ENCODE measurements at places on chromosomes 5 and 9.

DNA sequence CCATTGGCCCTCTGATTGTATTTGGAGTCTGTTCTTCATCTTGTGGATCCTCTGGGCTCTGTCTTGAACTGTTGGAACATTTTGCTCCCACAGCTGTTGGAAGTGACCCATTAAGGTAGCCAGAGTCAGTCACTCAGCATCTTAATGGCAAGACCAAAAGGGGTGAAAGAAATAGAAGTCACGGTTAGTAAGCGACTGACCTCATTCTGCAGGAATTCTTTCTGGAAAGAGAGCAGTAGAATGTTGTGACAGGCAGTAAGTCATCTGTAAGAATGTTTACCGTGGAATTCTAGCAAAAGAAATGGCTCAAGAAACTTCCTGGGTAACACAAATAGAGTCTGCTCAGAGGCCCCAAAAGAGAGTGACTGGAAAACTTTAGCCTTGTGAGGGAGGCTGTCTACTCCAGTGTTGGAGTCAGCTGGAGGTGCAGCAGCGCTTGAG is 28.6 kb upstream of the TNC start:
- no peak for DNase-seq

DNA sequence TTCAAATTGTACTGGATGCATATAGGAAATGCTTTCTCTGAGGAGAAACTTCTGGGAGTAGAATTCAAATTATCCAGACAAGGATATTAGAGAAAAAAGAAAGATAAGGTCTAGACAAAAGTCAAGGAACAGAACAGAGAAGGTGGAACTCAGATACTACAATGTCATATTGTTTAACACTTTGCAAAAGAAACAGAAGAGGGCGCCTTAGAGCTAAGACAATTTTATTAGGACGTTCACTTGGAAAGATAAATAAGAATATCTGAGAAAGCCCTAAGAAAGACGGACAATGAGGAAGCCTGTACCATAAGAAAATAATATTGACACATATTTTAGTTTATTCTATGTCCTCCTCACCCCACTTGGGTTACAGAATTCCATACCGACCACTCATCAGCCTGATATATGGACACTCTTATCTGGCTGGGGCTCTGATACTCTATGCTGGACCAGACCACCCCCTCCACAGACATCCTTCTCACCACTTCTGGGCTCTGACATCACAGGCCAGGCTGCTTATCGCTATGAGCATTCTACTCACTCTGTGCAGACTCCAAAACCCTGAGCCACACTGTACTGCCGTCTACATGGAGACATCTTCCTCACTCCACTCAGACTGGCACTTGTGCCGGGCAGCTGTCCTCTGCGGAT is 9.1 kb upstream of the AK3 start:
- no peak for DNase-seq

GRCh38 chr9:76600007-76600615 is 141.1 kb downstream of the GCNT1 start:
- DNase-seq, result no peak

DNA sequence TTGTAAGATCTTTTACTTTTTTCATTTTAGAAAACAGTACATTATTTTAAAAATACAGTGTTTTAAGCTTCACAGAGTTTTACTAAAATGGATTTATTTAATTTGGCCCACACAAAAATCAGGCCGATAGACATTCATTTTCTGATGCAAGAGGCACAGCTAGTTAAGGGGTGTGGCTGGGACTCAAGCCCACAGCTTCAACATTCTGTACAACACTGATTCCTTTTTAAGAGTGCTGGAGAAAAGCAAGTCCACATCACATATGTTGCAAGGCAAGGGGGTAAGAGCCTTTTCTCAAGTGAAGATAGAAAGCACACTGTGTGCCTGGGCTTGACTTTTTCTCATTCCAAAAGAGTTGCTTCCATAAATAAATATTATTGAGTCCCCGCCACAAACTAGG is 195.9 kb downstream of the RFK start:
- DNase-seq, result no peak

GRCh38 chr5:111615054-111615453 is 102.7 kb upstream of the STARD4 start:
- DNase-seq, result no peak

DNA sequence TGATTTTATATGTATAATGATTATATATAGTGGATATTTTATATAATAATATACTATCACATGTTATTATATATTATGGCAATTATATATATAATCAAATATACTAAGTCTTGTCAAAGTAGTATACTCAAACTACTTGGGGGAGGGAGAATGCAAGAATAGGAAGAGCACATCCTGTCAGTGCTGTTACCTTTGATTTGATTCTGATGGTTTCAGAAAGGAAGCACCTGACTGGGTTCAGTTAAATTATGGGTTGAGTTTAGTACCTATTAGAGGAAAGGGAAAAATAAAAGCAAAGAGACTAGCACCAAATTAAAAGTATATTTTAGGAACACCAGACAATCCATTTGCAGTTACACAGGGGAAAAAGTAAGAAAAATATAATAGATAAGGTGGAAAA is 107.6 kb downstream of the GRIA1 start:
- DNase-seq, result no peak

DNA sequence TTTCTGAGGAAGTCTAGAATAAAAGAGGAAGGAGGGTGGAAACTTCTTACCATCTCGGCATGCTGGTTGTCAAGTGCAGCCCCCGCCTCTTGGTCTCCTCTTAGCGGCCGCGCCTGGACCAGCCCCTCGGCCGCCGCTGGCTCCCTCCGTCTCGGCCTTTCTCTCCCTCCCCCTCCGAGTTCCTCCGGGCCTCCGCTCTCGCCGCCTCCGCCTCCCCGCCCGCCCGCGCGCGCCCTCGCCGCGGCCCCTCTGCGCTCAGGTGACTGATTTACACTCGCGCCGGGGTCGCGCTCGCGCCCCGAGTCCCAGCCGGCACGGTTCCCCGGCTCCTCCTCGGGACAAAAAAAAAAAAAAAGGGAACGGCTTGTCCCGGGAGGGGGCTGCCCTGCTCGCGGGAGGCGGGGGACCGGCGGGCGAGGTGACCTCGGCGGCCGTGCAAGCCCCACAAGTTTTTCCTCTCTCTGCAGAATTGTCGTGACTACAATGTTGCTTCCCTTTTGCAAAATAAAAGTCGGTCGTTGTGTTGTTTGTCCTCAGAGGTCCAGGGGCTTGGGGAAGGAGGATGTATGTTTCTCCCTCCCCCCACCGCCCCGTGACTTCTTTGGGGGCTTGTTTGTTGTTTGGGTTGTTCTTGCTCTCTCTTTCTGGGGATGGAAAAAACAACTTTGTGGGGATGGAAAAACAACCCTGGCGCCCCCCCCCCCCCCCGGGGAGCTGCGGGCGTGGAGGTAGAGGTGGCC is at the start of gene BNC2:
BNC2 (minus strand) TSS at position 75 of the 740 bp plus-strand sequence; CDS start at position 53, 22 bp downstream.
- DNase-seq, result no peak

- DNase-seq, result no peak
Observed at GRCh38 chr9:108783326-108783725, 72.5 kb downstream of the ACTL7B start.

DNA sequence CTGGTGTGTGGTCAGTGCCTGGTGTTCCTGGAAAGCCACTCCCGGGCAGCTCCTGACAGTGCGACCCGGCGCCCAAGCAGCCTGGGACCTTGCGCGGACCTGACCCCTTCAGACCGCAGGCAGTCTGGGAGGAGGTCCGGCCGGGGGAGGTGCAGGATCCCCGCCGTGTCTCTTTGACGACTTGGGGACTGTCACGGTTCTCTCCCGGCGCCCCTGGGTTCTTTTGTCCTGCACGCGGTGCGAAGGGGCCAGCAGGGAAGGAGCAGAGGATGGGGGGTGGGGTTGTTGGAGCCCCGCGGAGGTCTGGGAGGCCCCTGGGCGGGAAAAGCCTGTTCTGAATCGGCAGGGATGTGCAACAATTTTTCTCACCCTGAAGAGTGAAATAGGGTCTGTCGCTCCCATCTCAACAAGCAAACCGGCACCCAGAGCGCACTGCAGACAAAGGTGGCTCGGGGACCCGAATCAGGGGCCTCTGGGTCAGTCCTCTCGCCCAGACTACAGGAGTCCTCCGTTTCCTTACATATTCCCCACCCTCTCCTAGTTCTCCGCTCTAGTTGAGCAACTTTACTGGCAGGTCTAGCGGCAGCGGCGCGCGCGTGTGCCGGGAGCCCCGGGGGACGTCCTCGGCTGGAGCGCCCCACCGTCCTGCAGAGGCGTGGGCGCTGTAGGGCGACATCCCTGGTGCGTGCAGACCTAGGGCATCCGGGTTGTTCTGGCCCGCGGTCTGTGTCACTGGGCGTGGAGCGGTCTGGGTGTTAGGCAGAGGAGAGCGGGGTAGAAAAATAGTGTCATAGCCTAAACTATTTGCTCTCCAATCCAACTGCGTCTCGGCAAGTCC is 1.2 kb downstream of the VCAN start:
- no peak for DNase-seq

DNA sequence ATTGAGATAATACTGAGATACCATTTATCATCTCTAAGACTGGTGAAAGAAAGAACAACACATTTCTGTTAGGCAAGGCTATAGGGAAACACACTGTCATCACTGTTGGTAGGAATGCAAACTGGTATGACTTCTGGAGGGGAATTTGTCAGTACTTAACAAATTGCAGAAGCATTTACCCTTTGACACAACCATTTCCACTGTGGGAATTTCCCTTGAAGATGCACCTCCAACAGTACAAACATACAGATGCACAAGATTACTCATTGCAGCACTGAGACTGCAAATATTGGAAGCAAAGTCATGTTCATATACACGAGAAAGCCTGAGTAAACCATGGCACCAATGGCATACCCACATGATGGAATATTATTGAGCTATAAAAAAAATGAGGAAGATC is 17.6 kb downstream of the GM2A start:
- DNase-seq, result no peak

GRCh38 chr5:179361037-179361603 is 15.9 kb upstream of the ADAMTS2 start:
- no peak for DNase-seq

- DNase-seq, result no peak
Observed at GRCh38 chr5:90689064-90689463, 130.5 kb downstream of the ADGRV1 start.

DNA sequence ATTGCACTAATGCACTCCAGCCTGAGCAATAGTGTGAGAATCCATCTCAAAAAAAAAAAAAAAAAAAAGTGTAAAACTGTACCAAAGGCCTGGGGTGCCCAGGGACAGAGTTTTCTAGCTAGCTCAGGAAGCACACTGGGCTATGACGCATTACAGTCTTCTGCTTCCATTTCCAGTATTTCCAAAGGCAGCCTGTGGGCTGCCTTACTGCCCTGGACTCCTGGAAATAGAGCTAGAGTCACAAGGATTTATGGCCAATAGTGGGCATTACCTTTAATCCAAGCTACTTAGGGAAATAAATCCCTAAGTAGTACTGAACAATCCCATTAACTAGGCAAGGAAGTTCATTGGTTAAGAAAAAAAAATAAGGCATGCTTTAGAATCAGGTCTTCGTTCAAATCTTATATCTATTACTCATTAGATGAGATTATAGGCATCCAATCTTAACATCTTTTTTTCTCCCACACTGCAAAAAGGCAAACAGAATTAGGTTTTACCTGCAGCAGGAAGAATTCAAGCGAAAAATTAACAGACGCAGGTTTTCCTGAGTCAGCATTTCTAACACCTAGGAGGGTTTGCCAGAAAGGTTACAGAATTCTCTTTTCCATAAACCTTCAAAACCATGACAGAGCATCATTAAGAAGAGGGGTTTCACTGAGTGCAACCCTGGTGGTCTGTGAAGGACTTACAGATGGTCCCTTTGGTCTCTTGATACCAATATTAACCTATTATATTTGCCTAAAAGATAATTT is 85.6 kb upstream of the CCDC112 start:
- no peak for DNase-seq

GRCh38 chr5:34688015-34688810 is 32.1 kb downstream of the RAI14 start:
- DNase-seq, result no peak

GRCh38 chr5:16992006-16992405 is 55.9 kb upstream of the MYO10 start:
- DNase-seq, result no peak

DNA sequence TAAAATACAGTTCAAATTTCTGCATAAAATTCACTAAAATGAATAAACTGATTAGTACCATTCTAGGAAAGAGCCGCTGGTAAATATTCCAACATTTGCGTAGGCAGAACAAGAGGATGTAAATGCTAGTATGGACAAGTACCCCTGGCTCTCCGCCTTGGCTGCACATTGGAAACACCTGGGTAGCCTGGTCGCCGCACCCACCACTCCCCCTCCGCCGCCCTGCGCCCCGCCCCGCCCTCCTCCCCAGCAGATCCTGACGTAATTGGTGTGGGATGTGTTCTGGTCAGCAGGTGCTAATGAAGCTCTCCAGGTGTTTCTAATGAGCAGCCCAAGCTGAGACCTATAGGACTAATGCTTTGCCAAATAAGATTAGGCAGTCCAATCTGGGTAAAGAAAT is 225.7 kb downstream of the FRMD3 start:
- no peak for DNase-seq

GRCh38 chr5:127320032-127320965 is 29.7 kb downstream of the MEGF10 start:
- DNase-seq, result no peak

- no peak for DNase-seq
Observed at GRCh38 chr9:101232405-101232977, 152.3 kb downstream of the BAAT start.

- DNase-seq, result no peak
Observed at GRCh38 chr5:38563624-38564023, 7.2 kb upstream of the LIFR start.

DNA sequence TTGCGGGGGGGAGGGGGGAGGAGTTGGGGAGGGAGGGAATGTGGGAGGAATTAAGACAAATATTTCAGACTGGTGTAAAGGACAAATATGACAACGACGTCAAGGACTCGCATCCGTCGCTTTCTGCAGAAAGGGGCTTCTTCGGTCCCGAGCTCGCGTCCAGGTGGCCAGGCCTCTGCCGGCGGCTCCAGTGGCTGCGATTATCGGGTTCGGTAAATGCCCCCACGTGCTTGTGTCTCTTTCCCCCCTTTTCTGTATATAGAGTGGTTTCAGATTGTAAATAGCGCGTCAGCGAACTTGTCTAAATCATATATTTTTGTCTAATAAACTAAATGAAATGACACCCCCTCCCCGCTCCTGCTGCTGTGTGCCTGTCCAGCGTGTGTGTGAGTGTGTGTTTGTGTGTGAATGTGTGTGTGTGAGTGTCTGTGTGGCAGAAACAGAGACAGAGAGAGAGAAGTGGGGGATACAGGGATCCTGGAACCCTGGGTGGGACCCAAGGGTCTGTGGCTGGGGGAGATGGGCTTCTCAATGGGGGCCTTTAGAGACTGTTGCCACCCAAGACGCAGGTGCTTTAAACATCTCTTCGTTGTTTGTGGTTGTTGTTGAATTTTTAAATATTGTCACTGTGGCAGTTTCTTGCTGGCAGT is 5.6 kb downstream of the IRX1 start:
- no peak for DNase-seq

- DNase-seq, result no peak
Observed at GRCh38 chr5:168893283-168893682, 314.1 kb upstream of the PANK3 start.

DNA sequence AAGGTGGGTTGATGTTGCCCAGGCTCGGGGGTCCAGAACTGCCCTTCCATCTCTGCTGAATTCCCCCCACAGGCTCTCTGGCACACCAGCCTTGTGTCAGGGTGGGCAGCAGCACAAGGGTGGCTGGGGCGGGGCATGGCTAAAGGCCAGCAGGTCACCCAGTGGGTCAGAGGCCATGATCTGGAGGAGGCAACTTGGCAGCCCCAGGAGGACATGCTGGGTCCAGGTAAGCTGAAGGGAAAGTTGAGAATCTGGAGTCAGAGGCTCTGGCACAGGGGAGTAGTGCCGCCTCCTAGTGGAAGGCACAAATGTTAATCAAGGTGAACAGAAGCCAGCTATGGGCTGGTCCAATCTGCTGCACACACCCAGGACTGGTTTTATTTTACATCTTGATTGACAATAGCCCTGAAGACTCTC is 6.2 kb downstream of the TMEM8B start:
- no peak for DNase-seq
